ENCODE measurements at places on chromosomes 1 and 21. TPM values are rescaled to one million over a fixed set of nuclear protein-coding genes. Genes with fewer than 3 reads are reported as not detected.
A peak's percentile ranks its signal among the peaks of the same experiment; 100 is the strongest.

DNA sequence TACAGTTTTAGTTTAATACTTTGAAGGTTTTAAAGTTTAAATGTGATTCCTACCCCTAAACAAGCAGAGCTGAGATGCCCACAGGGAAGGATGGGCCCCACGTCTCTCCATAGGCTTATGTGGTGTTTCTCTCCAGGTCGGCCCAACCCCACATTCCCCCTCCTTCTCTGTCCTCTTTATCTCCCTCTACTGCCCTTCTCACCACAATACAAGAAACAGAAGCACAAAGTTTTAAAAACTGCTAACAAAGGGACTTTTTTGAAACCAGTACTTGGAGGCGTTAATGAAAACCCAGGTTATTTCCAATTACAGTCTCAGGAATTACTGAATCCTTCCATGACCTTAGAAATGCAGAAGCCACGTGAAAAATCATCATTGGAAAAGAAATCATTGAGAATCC lies 324.0 kb downstream of the NTNG1 start:
- H3K27me3 ChIP-seq, result no peaks in the 10 kb centered on the region
- DNase-seq, result no peak
- H3K36me3 ChIP-seq, result no peaks in the 10 kb centered on the region
- H3K4me3 ChIP-seq, result no peak overlapping the region

ERG gene
- 4.7 TPM for total RNA-seq

DNA sequence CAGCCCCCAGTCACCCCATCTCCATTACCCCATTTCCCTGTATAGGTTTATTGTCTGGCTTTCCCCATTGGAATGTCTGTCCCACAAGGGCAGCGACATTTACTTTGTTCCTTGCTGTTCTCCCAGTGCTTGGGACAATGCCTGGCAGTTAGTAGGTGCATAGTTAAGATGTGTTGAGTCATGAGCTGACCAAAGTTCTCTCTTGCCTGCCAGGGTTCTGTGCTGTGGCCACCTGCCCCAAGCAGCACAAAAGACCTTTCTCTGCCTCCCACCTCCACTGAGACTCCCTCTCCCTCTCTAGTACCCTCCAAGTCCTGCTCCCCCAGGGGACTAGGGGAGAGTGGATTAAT lies 40.0 kb downstream of the TMCO4 start:
- no peak overlapping the region for H3K4me3 ChIP-seq
- no peaks in the 10 kb centered on the region for H3K27me3 ChIP-seq
- H3K36me3 ChIP-seq, result no peaks in the 10 kb centered on the region
- no peaks in the 10 kb centered on the region for H3K4me1 ChIP-seq
- DNase-seq, result peak; percentile 31

LCA5L gene
- total RNA-seq, result 0.72 TPM

UBXN10 gene
- total RNA-seq, result 0.63 TPM

MASP2 gene
- total RNA-seq, result 3.3 TPM

- H3K4me3 ChIP-seq, result no peak overlapping the region
- no peak for DNase-seq
- H3K27ac ChIP-seq, result no peak overlapping the region
- H3K36me3 ChIP-seq, result no peaks in the 10 kb centered on the region
Measured at GRCh38 chr1:228023294-228023639, 16.5 kb downstream of the WNT3A start.

EDARADD gene
- 2.4 TPM for total RNA-seq

DNA sequence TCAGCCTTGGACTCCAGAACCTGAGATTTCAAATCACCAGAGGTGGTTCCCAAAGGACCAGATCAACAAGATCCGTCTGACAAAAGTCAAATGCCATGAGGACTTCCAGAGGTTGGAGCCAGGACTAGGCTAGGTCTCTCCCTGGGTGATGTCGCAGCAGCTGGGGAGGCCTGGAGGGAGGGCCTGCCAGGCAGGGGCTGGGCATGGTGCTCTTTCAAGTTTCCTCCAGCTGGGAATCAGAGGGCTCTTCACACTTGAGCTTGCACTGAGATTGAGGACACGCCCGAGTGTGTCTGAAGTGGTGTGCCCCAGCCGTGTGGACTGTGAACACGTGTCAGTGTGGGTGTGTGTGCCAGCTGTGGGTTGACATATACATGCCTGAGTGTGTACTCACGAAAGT lies 21.3 kb upstream of the RSPO1 start:
- no peaks in the 10 kb centered on the region for H3K4me1 ChIP-seq
- no peak overlapping the region for H3K4me3 ChIP-seq
- no peak for DNase-seq
- peaks cover 11% of the 10 kb centered on the region for H3K27me3 ChIP-seq
- no peak overlapping the region for H3K27ac ChIP-seq

GRCh38 chr1:71657891-71658679 lies 577.2 kb upstream of the ZRANB2 start:
- no peak for DNase-seq
- no peak overlapping the region for H3K4me3 ChIP-seq
- H3K36me3 ChIP-seq, result no peaks in the 10 kb centered on the region
